ENCODE measurements at places on chromosomes 1 and 21. TPM values are rescaled to one million over a fixed set of nuclear protein-coding genes. Genes with fewer than 3 reads are reported as not detected.

- DNase-seq = no peak
These were observed 39.7 kb downstream of the CAPZB start for GRCh38 chr1:19445417-19446342.

GRCh38 chr1:186498695-186499389, 37.9 kb upstream of the PDC start:
- no peak for DNase-seq

DNA sequence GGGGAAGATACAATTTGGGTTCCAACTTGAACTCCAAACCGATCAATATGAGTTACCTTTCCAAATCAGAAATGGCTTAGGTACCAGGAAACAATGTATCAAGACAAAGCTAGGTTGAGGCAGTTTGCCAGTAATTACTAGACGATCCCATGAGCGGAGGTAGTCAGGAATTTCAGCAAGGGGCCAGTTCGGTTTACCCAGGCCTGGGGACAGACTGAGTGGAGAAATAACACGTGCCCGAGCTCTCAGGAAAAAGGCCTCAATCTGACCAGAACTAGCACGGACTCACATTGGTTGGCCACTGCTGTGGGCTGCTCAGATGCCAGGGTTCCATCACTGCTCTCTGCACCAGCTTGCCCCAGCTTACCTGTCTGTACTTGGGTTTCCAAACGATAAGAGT, 15.3 kb downstream of the CLSTN1 start:
- DNase-seq = no peak

- DNase-seq = no peak
These were observed 1699.1 kb downstream of the BRINP3 start for GRCh38 chr1:188778578-188778977.

- DNase-seq = peak; percentile 89
These were observed 2.8 kb downstream of the TGFB2 start for GRCh38 chr1:218347723-218348627.

OLFML2B gene
- 11.0 TPM for total RNA-seq

IL19 gene
- 0.12 TPM for total RNA-seq

CD2 gene
- total RNA-seq = 4.8 TPM

BECN2 gene
- total RNA-seq = not detected

BEND5 gene
- total RNA-seq = 3.2 TPM

ZBTB37 gene
- 29.8 TPM for total RNA-seq

Measured in lung (tissue), 17 donors.